ENCODE measurements at places on chromosomes 2 and 18.

GRCh38 chr2:18896125-18896764 lies 306.9 kb upstream of the NT5C1B start:
- no peak for DNase-seq

DNA sequence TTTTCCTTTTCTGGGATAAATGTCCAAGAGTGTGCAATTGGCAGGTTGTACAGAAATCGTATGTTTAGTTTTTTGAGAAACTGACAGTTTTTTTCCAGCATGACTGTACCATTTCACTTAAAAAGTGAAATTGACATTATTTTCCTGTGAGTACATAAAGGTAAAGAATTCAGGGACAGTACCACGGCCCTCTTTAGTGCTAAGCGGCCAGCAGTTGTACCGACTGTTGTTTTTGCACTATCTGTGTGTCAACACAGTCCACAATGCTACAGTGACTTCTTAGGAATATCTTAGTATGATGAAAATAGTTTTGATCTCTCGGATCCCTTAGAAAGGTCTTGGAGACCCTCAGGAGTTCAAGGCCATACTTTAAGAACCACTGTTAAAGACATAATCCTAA lies 2.6 kb downstream of the LIMS1 start:
- DNase-seq: no peak

- DNase-seq: no peak
These were observed 104.6 kb downstream of the PTPN4 start for GRCh38 chr2:119864318-119864717.

DNA sequence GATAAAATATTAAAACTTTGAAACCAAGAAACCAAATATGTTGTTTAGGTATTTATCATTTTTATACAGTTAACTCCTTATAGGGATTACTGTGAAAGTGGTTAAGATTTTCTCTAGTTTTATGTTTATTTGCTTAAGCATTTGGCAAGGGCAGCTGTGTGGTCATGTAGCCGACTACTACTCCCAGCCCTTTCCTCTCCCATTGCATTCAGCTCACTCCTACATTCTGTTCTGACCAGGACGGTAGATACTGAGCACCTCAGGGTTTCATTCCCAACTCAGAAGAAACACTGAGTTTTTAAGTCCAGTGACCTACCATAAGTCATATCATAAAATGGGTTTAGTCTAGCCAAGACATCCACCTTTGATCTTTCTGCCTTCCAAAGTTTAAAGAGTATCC lies 19.8 kb downstream of the FZD5 start:
- DNase-seq: no peak

DNA sequence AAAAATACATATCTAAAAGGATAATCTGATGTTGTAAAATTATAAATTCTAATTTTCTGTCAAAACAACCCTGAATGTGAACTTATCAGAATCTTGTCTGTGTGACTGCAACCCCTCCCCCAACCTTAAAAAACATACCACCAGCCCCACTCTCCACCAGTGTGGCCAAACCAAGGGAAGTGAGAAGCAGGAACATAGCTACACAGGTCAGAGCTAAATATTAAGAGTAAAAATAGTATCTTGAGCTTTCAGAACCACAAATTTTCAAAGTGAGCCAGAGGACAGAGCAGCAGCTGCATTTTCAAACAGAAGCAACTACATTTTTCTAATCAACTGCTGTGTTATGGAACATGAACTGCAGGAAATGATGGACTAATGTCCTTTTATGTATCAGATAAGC lies 156.7 kb downstream of the SLC4A10 start:
- no peak for DNase-seq

DNA sequence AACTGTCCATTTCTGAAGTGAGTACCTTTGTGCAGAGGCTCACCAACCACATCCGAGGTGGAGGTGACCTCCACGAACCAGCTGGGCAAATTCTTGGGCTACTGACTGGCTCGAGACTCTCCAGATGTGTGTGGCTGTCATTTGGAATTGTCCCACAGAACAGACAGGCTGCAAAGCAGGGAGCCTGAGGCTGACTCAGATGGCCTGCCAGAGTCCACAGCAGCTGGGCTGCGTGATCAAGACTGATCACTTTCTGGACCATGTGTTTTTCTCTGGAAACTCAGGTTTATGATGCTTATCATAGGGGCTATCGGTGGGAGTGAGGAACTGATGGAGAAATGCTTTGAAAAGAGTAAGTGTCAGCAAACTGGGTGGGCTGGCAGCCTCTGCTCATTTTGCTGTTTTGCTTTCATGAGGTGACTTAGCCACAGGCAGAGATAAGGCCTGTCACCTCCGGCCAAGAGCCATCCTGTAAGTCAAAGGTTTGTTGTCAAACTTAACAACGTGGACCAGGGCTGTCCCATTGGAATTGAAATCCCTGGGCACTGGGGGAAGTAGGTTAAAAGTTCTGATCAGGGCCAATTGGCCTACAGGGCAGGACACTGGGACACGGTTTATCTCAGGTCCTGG lies 120.4 kb downstream of the LIPG start:
- DNase-seq: no peak

GRCh38 chr2:98923244-98923940 lies 12.6 kb downstream of the CRACDL start:
- DNase-seq: no peak

- DNase-seq: no peak
These were observed 3.3 kb downstream of the CDH7 start for GRCh38 chr18:65754121-65754520.

DNA sequence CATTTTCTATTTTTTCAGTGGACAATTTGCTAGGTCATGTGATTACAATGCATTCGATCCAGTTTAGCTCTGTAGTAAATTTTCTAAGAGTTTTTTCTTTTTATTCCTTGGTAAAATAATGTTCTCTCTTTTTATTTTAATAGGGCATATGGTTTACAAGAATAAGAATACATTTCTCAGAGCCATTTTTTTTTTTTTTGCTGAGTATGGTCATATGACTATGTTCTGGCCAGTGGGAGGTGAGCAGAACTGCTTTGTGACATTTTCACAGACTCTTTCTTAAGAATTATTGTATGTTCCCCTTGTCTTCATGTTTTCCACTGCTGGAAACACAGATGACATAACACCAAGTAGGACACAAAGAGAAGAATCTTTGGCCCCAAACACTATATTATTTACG lies 626.6 kb upstream of the FSHR start:
- no peak for DNase-seq

DNA sequence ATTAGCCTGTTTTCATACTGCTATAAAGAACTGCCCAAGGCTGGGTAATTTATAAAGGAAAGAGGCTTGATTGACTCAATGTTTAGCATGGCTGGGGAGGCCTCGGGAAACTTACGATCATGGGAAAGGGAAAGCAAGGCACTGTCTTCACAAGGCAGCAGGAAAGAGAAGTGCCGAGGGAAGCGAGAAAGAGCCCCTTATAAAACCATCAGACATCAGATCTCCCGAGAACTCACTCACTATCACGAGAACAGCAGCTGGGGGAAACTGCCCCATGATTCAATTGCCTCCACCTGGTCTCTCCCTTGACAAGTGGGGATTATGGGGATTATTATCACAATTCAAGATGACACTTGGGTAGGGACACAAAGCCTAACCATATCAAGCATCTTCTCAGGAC lies 23.3 kb downstream of the RHOB start:
- DNase-seq: no peak

GRCh38 chr2:42043789-42044394 lies 3.9 kb upstream of the PKDCC start:
- DNase-seq: no peak

DNA sequence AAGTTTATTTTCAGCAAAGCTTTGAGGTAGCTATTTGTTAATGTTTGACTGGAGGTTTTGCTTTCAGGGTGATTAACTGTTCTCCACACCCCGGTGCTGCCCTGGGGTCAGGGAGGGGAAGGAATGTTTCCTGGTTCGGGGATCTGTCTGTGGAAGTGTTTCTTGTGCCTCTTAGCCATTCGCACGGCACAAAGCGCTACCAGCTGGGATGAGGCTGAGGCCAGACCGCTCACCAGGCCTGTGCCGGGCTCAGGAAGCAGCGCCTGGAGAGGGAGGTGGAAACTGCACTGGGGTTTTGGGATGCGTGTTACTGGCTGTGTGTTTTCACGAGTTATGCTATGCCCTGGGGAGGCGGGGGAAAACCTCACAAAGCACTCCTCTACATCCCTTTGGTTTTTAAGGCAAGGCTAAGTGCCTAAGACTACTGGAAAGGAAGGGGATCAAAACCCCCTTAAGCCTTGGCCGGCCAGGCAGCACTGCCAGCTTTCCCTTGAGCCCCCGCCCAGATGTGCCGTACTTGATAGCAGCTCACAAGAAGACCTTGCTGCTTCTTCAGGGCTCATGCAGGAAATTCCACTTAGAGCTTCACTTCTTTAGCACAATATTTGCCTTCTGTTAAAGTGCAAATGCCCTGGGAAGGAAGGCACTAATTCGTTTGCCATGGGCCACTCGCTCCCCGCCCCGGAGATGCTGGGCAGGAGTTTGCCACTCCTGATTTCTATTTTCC lies 65.7 kb upstream of the CNGA3 start:
- DNase-seq: no peak

- DNase-seq: no peak
These were observed 907.8 kb upstream of the CRIM1 start for GRCh38 chr2:35447821-35448220.

GRCh38 chr2:168185583-168186274 lies 61.7 kb downstream of the STK39 start:
- no peak for DNase-seq

DNA sequence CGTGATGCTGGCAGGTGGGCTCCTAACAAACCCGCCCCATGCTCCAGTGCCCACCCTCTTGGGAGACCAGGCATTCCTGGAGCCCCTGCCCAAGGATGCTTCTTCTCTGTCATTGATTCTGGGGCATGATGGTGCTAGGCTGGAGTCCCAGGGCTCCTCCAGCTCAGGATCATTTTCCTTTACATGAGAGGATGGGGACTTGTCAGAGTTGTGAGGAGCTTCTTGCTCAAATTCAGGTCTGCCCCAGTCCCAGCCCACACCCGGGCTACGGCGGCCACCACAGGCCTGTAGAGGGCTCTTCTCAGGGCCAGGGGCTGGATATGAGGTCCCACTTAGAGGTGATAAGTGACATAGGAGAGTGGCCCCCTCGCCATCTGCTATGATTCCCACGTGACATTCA lies 141.1 kb upstream of the COPS8 start:
- DNase-seq: no peak

GRCh38 chr2:172836347-172836821 lies 100.7 kb downstream of the RAPGEF4 start:
- DNase-seq: no peak

GRCh38 chr2:83282043-83282795 lies 1176.9 kb downstream of the SUCLG1 start:
- no peak for DNase-seq
